WTC11 (cell line): ENCODE measurements at places on chromosomes 7 and 10.

- DNase-seq, result no peak
These were observed 28.1 kb downstream of the BRI3 start for GRCh38 chr7:98309566-98309965.

GRCh38 chr10:71493741-71494140, 97.0 kb downstream of the CDH23 start:
- DNase-seq, result no peak

DNA sequence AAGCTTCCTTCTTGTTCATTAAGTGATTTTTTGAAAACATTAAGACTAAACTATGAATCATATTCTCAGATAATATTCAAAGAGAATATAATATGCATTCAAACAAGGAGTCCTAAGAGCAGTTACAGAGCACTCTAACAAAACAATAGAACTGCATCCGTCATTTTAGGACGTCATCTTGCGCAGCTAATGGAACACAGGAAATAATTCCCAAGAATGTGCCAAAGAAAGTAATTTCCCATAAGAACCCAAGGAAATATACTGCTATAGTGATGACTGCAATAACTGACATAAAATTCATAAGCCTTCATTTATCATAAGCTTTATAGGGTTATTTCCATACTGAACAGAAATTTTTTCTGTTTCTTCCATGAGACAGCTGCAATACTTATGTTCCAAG, 28.3 kb upstream of the CASD1 start:
- DNase-seq, result no peak

- DNase-seq, result no peak
These were observed 7.0 kb downstream of the PKD1L1 start for GRCh38 chr7:47941136-47941844.

DNA sequence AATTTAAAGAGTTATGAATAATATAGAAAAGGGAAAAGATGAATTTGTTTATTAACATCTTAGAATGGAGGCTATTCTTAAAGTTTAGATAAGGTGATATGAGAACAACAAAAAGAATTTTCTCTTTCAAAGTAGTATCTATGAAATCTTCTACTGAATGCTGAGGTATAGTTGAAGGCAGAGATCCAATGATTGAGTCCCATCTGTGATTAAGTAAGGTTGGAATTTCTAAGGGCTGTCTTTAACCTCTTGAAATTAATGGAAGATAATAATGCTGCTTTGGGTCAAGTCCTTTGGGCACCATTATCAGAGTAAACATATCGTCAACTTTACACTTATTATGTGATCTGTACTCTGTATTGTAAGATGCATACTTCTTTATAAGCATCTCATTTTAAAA, 307.9 kb downstream of the PRKG1 start:
- no peak for DNase-seq

DNA sequence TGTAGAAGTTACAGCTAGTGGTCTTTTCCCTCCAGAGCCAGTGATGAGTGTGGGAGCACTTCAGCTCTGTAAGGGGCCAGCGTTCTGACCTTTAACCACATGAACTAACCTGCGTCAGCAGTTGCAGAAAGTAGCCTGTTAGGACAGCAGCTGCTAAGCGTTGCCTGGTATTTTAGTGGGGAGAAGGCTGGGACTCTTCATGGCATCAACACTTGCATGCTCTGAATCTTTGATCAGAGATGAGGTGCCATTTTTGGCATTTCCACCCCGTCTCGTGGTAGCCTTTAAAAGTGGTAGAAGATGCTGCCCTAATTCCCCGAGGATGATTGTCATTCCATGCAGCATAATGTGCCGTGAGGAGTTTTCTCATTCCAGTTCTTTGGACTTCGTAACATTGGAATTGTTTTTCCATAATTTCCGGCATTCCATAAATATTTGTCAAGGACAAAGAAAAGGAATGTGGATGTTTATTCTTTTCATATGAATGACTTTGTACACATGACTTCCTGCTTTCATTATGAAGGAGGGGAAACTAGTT, 92.2 kb downstream of the AVL9 start:
- no peak for DNase-seq

GRCh38 chr10:131142517-131143380, 168.8 kb downstream of the TCERG1L start:
- DNase-seq, result no peak

GRCh38 chr10:57395923-57396322, 871.8 kb downstream of the IPMK start:
- DNase-seq, result no peak

DNA sequence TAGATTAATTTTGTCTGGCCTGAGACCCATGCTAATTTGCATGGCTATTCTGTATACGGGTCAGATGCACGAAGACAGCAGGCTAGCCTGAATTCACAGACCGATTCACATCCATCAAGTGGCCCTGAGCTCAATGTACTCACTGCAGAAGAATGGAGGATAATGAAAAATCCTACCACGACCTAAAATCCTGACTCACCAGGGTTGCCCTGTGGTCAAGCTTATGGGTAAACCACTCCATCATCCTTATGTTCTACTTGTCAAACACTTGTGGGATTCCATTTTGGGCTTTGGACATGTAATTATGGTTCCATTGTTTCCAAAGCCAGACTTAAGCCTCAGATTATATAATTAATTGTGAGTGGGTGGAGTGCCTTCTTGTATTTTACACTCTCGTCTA, 110.4 kb upstream of the ZNF438 start:
- DNase-seq, result no peak

GRCh38 chr7:122403113-122403512, 98.6 kb upstream of the FEZF1 start:
- DNase-seq, result no peak

DNA sequence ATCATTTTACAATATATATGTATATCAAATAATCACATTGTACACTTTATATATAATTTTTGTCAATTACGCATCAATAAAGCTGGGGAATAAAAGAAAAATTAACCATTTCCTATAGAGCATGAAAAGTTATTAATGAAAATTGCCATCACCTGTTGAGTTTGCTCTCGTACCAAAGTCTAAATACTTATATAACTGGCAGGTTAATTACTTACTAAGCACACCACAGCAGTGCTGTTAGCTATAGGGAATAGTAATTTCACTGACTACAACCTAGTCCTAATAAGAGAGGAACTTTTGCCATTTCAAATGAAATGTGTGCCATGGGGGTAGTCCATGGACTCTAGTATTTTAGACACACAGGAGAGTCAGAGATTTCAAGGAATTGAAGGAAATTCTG, 176.9 kb upstream of the COL1A2 start:
- DNase-seq, result no peak

DNA sequence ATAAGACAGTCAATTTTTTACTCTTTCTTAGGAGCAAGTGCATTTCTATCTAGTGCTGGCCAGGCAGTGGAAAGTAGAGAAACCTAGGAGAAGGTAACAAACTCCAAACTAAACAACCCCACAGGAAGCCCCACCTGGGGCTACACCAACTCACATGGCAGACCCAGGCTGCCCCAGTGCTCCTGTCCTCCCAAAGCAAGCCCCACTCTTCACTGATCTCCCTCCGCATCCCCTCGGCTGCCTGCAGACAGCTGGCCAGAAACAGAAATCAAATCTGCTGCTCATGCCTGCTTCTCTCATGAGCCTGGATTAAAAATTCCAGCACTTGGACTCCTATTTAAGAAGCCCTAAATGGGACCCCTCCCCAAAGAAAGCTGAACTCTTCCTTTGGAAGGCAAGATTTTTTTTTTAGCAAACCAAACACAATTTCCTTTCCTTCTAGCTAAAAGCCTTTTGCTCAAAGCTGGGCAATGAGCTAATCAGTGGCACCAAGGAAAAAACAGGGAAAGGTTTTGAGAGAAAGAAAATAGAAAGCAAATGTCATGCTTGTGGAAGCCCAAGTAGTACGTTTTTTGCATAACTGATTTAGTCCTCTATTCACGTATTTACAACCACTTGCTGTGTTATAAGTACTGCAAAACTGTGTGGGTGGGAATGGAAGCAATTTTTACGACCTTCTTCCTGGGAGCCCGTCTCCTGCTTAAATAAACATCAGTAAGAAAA, 10.8 kb downstream of the PDE1C start:
- no peak for DNase-seq

GRCh38 chr7:1941464-1942242, 271.6 kb downstream of the ELFN1 start:
- no peak for DNase-seq

DNA sequence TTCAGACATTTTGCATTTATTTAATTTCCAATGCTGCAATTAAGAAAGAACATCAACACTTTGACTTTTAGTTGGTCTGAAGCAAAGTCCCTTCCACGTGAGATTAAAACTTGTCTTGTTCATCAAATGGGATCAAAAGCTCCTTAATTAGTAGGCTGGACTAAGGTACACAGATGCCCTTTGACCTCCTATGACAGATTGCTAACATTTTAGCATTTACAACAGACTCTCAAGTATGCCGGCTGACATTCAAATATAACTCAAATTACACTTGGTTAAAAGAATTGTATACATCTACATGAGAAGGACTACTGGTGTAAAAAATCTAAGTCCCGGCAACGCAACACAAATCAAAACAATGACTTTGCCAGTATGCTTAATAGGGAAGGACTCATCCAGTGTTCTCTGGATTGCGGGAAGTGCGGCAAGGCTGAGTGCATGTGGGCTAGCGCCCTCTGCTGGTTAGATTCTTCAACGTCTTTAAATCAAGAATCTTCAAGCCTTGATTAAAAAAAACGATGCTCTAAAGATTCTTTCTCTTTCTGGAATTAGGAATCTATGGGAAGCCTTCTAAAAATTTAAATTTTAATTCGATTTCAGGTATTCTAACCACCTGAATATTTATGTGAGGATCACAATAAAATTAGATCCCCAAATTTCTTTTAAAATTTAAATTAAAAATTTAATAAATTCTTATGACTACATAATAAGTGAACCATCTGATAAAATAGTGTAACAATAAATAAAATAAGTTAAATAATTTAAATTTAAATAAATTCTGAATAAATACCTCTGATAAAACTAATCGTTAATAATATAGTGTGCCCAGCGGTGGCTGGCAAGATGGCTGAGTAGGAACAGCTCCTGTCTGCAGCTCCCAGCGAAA, 444.7 kb downstream of the DGKB start:
- peak; percentile 69 for DNase-seq

GRCh38 chr10:122478971-122479370, 17.6 kb downstream of the HTRA1 start:
- DNase-seq, result no peak

DNA sequence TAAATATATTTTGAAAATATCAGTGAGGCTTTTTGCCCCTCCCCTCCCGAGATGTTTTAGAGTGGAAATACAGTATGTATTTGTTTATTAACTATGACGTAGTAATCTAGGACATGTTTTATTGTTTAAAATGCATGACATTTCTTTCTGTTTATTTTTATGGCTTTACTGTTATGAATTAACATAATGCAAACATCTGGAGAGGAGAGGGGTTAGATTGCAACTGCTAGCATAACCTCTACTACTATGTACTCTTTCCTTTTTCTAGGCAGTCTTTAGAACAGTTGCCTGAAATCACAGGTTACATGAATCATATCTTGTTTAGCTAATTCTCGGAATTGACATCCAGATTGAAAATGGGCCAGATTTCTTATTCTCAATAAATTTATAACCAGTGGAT, 7.4 kb downstream of the BTAF1 start:
- no peak for DNase-seq

- DNase-seq, result no peak
These were observed 4.4 kb upstream of the MAD1L1 start for GRCh38 chr7:2237109-2237602.

- no peak for DNase-seq
These were observed 13.1 kb downstream of the LSM5 start for GRCh38 chr7:32476816-32477648.

- no peak for DNase-seq
These were observed 26.7 kb downstream of the GLI3 start for GRCh38 chr7:42210333-42210732.

- no peak for DNase-seq
These were observed 26.7 kb upstream of the CROT start for GRCh38 chr7:87318741-87319140.

DNA sequence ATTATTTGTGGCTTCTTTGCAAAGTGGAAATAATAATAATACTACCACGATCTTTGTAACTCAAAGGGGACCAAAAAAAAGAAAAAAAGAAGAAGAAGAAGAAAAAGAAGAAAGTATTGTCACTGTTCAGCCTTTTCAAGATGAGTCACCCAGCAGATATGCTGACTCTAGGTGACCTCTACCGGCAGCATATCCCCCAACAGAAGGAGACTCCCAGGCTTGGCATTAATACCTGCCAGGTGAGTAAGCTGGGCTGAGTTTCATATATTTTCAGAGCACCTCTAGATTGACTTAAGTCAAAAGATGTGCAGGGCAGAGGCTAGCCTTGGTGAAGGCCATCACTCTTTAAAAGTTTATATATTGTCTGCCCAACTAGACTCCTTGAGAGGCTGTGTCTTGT, 30.4 kb upstream of the GPR26 start:
- no peak for DNase-seq

GRCh38 chr7:75996476-75996875, 2.1 kb upstream of the TMEM120A start:
- no peak for DNase-seq

DNA sequence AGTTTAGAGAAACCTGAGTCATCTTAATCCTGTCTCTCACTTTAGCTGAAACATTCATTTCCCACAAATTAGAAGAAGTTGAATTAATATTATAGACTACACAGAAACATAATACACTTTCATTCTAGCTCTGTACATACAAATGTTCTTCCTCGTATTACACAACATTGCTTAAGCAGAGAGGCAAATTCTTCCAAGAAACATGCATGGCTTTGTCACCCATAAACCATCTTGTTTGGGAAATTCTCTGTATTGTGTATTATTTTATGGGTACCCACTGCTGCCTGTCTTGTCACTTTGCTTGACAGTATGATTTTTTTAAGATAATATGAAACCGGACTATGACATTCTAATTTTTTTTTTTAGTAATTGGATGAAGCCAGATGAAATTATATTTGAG, 104.0 kb downstream of the SRI start:
- DNase-seq, result no peak

- no peak for DNase-seq
These were observed 265.9 kb upstream of the DGKB start for GRCh38 chr7:15168489-15168888.

- no peak for DNase-seq
These were observed 5.9 kb downstream of the GNAT3 start for GRCh38 chr7:80505900-80506500.

DNA sequence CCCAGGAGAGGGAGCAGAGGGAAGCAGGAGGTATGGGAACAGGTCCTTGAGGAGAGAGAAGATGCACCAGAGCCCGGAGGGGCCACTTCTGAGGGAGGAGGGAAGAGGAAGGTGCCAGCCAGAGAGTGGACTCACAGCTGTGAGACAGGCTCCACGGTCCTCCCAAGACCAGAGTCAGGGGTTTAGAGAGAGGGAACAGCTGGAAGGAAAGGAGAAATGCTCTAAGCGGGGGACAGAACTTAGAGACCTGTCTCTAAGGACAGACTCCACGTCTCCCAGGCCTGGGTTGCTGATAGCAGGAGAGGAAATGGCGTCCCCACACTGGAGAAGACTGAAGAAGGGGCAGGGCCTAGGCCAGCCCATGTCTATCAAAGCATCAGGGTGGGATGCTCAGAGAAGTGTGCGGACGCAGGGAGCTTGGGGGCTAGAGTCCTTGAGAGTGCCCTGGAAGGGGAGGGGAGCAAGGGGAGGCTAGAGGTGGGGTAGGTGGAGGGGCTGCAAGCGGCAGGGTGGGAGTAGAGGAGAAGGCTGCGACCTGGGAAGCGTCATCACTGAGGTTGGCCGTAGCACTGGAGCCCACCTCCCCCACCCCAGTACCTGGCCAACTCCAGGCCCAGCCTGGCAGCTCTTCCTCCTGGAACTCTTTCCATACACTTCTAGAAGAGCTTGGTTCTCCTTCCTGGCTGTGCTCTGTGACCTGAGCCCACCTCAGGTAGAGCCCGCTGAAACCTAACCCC, 25.6 kb upstream of the GRID1 start:
- DNase-seq, result no peak

- no peak for DNase-seq
These were observed 304.2 kb downstream of the SDK1 start for GRCh38 chr7:3605222-3605621.
